ENCODE measurements at places on chromosomes 12 and 14. TPM values are rescaled to one million over a fixed set of nuclear protein-coding genes. Genes with fewer than 3 reads are reported as not detected.

The MIP gene
- not detected for total RNA-seq

The TMEM229B gene
- total RNA-seq, result 5.4 TPM

The CFAP73 gene
- not detected for total RNA-seq

The NXPH4 gene
- total RNA-seq, result not detected

The RBP5 gene
- 7.1 TPM for total RNA-seq

The KERA gene
- total RNA-seq, result not detected

The TMCC3 gene
- 11.3 TPM for total RNA-seq

The APOLD1 gene
- 14.4 TPM for total RNA-seq

The PCED1B gene
- 7.6 TPM for total RNA-seq

The KRT73 gene
- total RNA-seq, result 0.52 TPM

The RNASE2 gene
- total RNA-seq, result 4.1 TPM

The PCNX4 gene
- total RNA-seq, result 39.9 TPM

The KRT77 gene
- total RNA-seq, result not detected

The FAM181A gene
- 3.5 TPM for total RNA-seq

The CLEC2A gene
- not detected for total RNA-seq

The KRT71 gene
- not detected for total RNA-seq

The PPP1R12A gene
- 80.4 TPM for total RNA-seq

The EIF2S3B gene
- total RNA-seq, result 0.52 TPM

The PLCZ1 gene
- not detected for total RNA-seq

The TCL1A gene
- not detected for total RNA-seq

The P2RX7 gene
- 20.1 TPM for total RNA-seq

The ERBB3 gene
- total RNA-seq, result 60.7 TPM

The MFAP5 gene
- total RNA-seq, result 2.8 TPM

The HSPB8 gene
- total RNA-seq, result 70.0 TPM

The RAP1B gene
- total RNA-seq, result 158 TPM

The DEPDC4 gene
- 0.61 TPM for total RNA-seq

All from upper lobe of right lung (tissue), 1 donor.